ENCODE measurements at places on chromosomes 12 and 14.
A peak's percentile ranks its signal among the peaks of the same experiment; 100 is the strongest.

- DNase-seq = no peak
These were observed 240.5 kb downstream of the ADGRD1 start for GRCh38 chr12:131194166-131194565.

GRCh38 chr12:70885956-70886355 lies 34.6 kb downstream of the PTPRR start:
- peak; percentile 19 for DNase-seq

DNA sequence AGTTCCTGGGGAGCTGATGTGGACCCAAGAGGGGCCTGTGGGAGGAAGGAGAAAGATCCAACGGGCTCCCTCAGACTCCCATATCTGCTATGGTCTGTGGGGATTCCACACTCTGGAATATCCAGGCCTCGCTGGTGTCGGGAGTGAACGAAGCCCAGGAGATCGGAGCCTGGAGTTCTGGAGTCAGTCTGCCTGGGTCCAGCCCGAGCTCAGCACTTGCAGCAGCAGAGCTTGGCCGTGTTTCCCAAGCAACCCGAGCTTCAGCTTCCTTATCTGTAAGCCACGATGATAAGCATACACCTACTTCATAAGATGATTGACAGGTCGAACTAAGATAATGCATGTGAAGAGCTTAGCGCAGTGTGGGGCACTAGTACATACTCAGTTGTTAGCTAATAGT lies 10.1 kb downstream of the LTBP2 start:
- no peak for DNase-seq

GRCh38 chr12:92675092-92675865 lies 27.5 kb upstream of the PLEKHG7 start:
- DNase-seq = no peak

GRCh38 chr14:97723819-97724218 lies 926.6 kb downstream of the VRK1 start:
- no peak for DNase-seq
